ENCODE measurements at places on chromosomes 4 and X. TPM values are rescaled to one million over a fixed set of nuclear protein-coding genes. Genes with fewer than 3 reads are reported as not detected.

GRCh38 chrX:15373976-15374375 lies 10.2 kb downstream of the VEGFD start:
- DNase-seq = no peak

The CT45A1 gene
- total RNA-seq = not detected

The SPIN2A gene
- total RNA-seq = not detected

DNA sequence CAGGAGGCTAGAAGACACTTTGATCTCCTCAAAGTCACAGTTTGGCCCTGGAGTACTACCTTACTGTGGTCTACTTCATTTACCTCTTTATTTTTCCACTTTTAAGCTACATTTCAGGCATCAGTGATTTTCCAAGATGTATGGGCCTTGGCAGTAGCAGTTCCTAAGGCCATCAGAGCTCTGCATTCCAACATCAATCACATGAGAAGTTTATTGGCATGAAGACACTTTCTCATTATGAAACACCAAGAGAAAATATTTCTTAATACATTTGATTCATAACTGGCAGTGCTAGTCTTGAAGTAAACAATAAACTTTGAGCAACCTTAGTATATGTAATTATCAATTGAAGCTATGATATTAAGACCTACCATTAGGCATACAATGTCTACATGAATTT lies 178.1 kb downstream of the IL15 start:
- DNase-seq = no peak

- DNase-seq = no peak
These were observed 2109.9 kb upstream of the AGA start for GRCh38 chr4:179552131-179552530.
